ENCODE measurements at places on chromosomes 16 and 17.

DNA sequence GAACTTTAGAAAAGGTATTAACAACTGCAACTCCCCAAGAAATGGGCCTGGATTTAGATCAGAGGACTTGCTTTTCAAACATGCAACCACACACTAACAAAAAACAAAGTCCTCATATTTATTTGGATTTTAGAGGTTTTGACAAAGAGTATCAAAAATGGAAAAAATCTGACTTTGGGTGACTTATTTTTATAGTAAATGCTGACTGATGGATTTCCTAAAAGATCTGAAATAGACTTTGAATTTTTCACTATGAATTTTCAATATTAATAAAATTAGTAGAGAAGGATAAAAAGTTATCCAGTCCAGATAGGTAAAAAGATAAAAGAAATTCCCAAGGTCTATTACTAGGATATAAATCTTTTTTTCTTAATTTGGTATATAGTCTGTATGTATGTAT, 253.5 kb downstream of the KCNJ2 start:
- DNase-seq: no peak

DNA sequence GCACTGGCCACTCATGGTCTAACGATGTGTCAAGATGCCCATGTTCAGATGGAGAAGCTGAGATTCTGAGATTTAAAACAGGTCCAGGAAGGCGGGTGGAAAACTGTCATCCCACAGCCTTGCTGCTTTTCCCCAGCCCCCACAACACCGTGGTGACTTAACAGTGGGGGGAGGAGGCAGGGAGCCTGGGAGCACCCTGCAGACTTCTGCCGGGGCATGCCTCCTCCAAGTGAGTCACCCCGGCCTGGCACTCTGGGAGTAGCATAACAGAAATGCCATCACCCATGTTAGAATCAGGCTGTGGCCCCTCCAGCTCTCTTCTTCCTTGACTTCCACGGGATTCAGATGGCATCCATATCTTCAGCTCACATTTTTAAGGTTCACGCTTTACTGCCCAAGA, 164.8 kb downstream of the CBLN1 start:
- DNase-seq: no peak

DNA sequence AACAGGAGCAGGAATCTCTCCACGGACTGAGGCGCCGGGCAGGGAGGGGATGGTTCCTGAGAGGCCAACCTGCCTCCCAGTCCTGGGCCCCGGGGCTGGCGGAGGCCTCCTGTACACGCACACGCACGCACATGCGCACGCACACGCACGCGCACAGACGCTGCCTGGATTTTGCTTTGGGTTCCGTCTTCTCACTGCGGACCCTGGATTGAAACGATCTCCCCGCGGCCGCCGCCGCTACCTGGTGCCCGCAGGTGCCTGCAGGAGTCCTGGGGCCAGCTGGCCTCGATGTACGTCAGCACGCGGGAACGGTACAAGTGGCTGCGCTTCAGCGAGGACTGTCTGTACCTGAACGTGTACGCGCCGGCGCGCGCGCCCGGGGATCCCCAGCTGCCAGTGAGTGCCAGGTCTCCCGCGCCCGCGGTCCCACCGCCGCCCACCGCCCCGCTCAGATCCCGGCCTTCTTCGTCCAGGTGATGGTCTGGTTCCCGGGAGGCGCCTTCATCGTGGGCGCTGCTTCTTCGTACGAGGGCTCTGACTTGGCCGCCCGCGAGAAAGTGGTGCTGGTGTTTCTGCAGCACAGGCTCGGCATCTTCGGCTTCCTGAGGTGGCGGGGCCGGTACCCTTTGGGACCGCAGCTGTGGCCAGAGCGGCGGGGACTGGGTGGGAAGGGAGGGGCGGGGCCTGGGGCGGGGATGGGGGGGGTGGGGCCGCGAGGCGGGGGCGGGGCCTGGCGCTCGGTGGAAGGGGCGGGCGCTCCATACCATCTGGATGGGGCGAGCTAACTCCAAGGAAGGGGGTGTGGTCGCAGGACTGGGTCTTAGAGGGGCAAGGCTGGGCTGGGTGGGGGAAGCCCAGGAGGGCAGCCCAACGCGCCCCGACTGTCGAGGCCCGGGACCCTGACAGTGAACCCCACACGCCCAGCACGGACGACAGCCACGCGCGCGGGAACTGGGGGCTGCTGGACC, 12.3 kb downstream of the CES4A start:
- peak; percentile 70 for DNase-seq

DNA sequence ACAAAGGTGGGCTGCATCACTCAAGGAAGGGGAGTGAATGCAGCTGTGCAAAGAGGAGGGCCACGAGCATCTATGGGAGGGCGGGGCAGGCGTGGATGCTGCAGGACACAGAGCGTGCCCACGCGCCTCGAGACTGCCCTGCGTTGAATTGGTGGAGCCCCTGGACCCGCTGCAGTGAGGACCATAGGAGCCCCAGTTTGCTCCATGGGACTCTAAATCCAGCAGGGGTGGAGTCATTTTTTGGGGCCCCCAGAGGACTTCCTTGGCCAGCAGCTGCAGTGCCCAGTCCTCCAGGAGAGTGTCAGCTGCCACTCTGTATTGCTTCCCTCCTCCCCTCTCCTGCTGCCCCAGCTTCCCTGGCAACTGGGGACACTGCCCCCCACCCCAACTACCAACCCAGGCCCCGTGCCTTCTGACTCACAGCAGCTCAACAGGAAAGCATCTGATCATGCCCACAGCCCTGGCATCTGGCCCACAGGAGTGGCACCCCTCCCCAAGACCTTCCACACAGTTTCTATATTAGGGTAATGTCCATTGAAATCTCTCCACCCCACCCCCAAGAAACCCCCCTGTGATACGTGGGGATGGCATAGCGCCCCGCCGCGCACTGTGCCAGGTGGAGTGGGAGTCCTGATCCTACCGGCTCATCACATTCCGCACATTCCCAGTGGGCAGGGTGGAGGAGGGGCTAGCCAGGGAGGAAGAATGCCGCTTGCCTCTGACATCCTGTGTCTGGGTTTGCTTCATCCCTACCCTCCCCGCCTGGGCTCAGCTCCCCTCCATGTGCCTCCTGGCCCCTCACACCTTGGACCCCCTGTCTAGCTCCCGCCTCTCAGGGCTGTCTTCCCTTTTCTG, 27.8 kb upstream of the ITGA3 start:
- no peak for DNase-seq

DNA sequence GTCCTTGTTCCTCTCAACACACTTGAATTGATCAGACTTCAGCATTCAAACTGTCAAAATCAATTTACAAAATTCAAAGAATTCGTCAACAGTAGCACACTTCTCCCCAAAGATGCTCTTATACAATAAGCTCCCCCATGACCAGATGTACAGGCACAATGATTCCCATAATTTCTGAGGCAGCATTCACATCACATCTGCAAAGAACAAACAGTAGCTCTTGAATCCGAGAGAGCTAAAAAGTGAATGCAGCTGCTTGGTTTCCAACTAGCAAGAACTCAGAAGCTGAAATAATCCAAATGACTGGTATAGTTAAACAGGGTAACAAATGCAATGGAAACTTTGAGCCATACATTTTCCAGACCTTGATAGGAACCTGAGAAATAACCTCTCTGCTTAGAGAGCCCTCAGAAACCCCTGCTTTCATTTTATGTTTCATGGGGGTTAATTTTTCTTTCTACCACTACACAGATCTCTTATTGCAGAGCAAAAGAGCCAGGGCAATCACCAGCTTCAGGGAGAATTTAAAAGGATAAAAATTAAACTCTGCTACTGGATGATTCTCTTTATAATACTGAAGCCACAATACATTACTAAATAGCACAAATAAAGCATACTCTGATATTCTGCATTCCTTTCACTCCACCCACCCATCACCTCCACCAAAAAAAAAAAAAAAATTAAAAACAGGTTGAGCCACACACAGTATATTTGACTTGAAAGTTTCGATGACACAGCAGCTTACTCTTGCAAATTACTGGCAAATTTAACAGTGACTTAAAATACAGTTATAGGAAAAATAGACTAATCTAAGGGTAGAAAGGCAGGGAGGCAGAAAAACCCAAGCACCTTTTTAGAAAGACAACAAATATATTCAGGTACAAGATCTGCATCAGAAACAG, 23.1 kb upstream of the TMEM97 start:
- DNase-seq: no peak

- no peak for DNase-seq
Measured at GRCh38 chr17:48994549-48995303, 2.5 kb upstream of the IGF2BP1 start.

- no peak for DNase-seq
Measured at GRCh38 chr16:59469266-59469665, 735.1 kb upstream of the GOT2 start.

DNA sequence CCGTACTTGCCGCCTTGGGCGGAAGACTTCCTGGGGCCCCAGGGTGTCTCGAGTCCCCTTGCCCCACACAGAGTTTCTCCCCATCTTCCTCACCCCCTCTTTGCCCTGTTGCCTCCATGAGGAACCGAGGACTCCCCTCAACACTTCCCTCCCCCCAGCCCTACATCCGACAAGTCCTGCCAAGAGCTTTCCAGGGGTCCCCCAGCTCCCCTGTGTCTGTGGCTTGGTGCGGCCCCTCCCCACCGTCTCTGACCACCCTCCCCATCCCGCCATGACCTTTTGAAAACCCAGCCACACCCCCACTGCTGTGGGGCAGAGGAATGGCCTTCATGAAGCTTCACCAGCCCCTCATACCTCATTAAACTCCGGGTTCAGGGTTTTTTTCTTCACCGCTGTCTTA, 11.4 kb downstream of the SCGB1C2 start:
- DNase-seq: no peak

DNA sequence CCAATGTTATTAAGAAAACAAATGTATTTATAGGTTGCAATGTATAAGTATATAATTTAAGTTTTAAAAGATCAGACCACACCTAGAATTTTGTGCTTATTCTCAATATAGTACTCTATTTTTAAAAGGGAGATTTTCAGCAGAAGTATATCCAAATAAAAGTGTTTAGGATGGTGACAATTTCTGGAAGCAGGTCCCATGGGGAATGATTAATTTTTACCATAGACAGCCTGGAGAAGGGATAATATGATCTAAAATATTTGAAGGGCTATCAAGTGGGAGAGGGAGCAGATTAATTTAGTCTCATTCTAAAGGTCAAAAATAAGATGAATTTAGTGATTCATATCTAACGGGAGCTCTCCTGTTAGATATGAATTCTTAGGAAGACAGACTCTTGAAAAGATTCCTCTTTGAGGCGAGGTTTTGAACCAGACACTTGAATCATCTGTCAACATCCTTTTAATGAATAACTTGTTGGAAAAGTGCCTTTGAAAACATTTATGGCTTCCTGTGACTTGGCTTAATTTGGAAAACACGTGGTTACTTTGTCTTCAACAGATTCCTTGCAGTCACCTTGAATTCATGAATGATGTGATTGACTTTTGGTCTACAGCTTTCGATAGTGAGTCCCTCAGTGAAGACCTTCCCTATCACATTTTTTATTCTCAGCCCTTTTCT, 29.3 kb upstream of the SMIM36 start:
- DNase-seq: no peak

DNA sequence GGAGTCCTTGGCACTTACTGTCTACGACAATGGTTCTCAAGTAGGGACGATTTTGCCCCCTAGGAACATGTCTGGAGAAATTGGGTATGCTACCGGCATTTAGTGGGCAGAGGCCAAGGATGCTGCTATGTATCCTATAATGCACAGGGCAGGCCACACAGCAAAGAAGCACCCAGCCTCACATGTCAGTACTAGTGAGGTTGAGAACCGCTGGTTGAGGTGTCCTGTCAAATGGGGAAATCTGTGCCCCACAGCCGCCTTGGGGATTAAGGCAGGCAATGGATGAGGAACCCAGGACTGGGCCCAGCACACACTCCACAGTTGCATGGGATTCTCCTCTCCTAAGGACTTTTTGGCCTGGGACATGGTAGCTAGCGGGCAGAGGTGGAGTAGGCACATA, 86.7 kb upstream of the TOB1 start:
- DNase-seq: no peak

GRCh38 chr17:75565066-75565465, 22.5 kb upstream of the MYO15B start:
- DNase-seq: no peak

- no peak for DNase-seq
Measured at GRCh38 chr17:32772453-32773025, 104.4 kb downstream of the MYO1D start.

GRCh38 chr16:63983401-63983800, 1138.5 kb downstream of the CDH11 start:
- DNase-seq: no peak

DNA sequence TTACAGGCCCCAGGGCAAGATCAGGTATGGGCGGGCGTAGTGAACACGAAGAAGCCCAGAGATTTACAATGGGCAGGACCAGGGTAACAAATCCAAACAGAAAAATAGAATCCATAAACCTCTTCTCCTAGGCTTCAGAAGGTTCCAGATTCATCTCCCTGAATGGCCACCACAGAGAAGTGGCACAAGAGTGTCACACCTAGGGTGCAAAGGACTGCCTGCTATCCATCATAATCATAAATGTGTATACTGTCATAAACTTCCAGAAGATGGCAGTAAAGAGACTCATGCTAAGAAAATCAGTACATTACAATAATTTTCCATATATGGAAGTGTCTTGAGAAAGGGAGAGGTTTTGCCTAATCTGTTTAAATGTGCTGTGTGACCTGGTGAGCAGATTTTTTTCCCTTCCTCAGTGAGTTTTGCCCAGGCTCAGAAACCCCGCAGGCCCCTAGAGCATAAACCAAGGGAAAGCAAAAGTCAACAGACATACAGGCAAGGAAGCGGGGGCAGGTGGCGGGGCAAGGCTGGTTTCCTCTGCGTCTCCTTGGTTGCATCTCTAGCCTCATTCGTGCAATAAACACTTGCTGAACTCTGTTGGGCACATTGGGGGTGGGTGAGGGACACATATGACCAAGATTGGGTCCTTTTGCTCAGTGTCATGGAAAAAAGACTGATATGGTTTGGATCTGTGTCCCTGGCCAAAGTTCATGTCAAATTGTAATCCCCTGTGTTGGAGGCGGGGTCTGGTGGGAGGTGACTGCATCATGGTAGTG, 92.0 kb upstream of the CDH5 start:
- DNase-seq: no peak

- DNase-seq: peak; percentile 15
Measured at GRCh38 chr17:42937712-42938596, 26.3 kb downstream of the AARSD1 start.

- DNase-seq: no peak
Measured at GRCh38 chr16:76190480-76190879, 86.7 kb upstream of the CNTNAP4 start.

- no peak for DNase-seq
Measured at GRCh38 chr17:61422116-61422799, 22.6 kb downstream of the TBX2 start.

- no peak for DNase-seq
Measured at GRCh38 chr17:6554871-6555330, 1.5 kb downstream of the PITPNM3 start.

- no peak for DNase-seq
Measured at GRCh38 chr16:29315046-29315445, 91.5 kb downstream of the NPIPB11 start.

- peak; percentile 3 for DNase-seq
Measured at GRCh38 chr17:19387921-19388521, 1.0 kb upstream of the MFAP4 start.

GRCh38 chr17:72525225-72526015, 404.6 kb downstream of the SOX9 start:
- DNase-seq: no peak

GRCh38 chr16:15644267-15644961, 1.5 kb upstream of the MARF1 start:
- DNase-seq: no peak
